Mucosa of descending colon (tissue), 3 donors: ENCODE measurements at places on chromosomes 7 and 10.

GRCh38 chr7:31114593-31115343 is 62.7 kb downstream of the ADCYAP1R1 start:
- no peak for DNase-seq

- DNase-seq = no peak
These were observed 571 bp downstream of the KDM7A start for GRCh38 chr7:140176122-140176701.

- DNase-seq = no peak
These were observed 3.3 kb upstream of the TCERG1L start for GRCh38 chr10:131314799-131315198.

- no peak for DNase-seq
These were observed 18.1 kb downstream of the MAD1L1 start for GRCh38 chr7:2214636-2215035.
